Vagina (tissue), 2 donors: ENCODE measurements at places on chromosomes 11 and 22.

DNA sequence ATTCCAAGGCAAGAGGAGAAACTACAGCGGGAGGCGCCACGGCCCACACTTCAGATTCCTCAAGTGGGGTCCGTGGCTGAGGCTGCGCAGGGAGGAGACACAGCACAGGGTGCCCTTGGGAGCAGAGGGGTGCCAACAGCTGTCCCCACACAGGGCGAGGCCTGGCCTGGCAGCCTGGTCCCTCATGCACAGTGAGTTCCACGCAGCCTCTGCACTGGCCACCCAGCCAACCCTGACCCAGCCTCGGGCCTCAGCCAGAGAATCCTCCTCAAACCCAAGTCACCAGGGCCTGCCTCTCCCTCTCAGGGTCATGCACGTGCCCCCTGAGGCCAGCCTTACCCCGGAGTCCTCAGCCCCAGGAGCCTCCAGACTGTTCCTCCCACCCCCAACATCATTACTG lies 22.4 kb upstream of the MOB2 start:
- DNase-seq: no peak

DNA sequence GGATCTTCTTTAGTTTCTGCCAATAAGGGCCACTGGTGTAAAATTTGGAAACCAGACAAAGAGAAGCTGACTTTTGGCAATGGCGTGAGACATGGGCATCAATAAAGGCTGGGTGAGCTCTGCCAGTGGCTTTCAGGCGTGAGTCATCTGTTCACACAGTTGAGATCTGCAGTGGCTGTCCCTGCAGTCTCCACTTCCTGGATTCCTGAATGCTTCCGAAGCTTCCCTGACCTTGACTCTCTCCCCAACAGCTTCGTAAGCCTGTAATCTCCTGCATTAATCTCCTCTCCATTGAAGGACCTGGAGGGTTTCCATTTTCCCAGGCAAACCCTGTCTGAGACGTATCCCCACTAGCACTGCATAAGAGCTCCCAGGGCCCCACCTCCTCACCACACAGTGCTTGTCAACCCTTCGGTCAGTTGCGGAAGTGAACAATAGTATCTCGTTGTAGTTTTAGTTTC lies 574.7 kb downstream of the TBC1D22A start:
- DNase-seq: peak; percentile 75

GRCh38 chr11:8227156-8228152 lies 36.2 kb downstream of the LMO1 start:
- DNase-seq: no peak

- DNase-seq: no peak
These were observed 618 bp downstream of the MTA2 start for GRCh38 chr11:62601122-62601371.

DNA sequence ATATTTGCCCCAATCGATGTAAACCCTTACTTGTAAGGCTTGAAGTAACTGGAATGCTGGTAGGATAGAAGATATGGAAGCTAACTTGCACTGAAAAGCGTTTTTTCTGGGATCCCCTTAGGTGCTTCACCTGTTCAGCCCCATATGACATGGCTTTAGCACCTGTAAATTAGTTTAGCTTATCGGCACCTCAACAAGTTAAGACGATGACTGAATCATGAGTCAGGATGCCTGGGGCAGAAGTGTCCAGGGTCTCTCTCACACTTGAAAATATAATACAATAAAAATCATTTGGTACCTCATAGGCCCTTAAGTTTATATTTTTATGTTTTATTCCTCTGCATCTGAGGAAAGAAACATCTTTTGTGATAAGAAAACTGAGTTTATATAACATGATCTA lies 409.2 kb upstream of the LRRC4C start:
- no peak for DNase-seq

- no peak for DNase-seq
These were observed at the start of gene MYBPC3 for GRCh38 chr11:47352556-47352955. Gene MYBPC3 (minus strand): TSS chr11:47352702. CDS start chr11:47352647, 55 bp downstream.

DNA sequence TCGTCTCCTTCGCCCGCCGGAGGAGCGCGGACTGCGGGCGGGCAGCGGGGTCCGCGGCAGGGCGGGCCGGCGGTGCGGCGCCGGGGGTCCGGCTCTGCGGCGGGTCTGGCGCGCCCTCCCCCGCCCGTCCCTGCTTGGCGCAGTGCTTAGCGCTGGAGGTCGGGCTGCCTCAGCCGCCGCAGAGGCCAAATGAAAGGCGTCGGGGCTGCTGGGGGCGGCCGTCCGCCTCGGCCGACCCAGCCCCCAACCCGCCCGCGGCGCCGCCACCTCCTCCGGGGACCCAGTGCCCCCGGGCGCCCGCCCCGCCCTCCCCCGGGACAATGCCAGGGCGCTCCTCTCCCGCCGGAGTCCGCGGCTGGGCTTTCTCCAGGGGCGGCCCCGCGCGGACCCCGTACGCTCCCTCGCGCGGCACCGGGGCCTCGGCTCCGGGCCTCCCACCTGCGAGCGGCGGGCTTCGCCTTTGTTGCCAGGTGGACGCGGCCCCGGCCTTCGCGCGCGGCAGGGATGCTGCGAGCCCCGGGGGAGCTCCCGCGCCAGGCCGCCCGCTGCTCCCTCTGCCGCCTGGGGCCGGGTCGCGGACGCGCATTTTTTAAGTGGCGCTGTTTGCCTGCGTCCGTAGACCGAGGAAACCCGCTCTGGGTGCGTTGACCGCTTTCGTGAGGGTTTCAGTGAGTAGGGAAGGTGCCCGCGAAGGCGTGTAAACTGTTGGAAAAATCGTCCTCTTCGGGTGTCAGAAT lies 583 bp downstream of the APLP2 start:
- no peak for DNase-seq

DNA sequence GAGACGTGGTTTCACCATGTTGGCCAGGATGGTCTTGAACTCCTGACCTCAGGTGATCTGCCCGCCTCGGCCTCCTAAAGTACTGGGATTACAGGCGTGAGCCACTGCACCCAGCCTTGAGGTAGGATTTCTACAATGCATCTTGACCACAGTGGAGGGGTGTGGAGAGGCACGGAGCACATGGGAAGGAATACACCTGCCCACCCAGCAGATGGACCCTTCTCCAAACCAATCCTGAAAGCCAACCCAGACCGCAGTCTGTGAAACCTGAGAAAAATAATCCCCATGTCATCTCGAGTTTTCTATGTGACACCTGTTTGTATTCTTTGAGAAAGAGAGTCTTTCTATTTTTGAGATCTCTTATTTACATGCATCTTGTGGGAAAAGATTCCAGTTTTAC lies 32.5 kb downstream of the LGR4 start:
- no peak for DNase-seq

GRCh38 chr22:27344546-27344945 lies 457.0 kb downstream of the MN1 start:
- peak; percentile 11 for DNase-seq

GRCh38 chr11:32704261-32704660 lies 90.2 kb downstream of the CCDC73 start:
- no peak for DNase-seq

- DNase-seq: no peak
These were observed 16.6 kb downstream of the TBC1D10A start for GRCh38 chr22:30309951-30310741.

DNA sequence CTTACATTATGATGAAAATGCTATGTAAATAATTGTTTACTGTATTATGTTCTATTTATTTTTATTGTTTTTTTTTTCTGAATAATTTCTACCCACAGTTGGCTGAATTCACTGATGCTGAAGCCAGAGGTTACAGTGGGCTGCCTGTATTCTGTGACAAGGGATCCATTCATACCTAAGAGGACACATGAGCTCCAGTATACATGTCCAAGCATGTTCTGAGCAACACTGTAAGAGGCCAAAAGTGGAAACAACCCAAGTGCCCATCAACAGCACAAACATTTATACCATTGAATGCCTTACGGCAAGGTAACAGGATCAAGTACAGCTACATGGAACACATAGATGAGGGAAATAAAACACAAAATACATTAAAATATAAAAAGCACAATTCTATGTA lies 1.4 kb upstream of the SRSF8 start:
- DNase-seq: no peak

- DNase-seq: no peak
These were observed 453 bp upstream of the MAFF start for GRCh38 chr22:38201371-38201710.

DNA sequence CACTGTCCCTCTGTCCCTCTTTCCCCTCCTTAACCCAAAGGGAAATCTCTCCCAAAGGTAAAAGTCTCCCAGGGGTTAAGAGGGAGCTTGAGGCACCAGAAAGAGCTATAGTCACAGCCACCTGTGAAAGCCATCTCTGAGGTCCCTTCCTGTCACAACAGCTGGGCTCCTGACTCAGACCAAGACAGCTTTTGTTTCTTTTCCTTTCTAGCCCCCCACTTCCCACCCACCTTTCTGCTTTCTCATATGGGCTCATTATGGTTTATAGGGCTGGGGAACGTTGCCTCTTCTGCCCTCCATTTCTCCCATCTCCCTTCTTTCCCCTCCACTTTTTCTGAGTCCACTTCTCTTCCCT lies 19.1 kb downstream of the MIF start:
- DNase-seq: no peak

DNA sequence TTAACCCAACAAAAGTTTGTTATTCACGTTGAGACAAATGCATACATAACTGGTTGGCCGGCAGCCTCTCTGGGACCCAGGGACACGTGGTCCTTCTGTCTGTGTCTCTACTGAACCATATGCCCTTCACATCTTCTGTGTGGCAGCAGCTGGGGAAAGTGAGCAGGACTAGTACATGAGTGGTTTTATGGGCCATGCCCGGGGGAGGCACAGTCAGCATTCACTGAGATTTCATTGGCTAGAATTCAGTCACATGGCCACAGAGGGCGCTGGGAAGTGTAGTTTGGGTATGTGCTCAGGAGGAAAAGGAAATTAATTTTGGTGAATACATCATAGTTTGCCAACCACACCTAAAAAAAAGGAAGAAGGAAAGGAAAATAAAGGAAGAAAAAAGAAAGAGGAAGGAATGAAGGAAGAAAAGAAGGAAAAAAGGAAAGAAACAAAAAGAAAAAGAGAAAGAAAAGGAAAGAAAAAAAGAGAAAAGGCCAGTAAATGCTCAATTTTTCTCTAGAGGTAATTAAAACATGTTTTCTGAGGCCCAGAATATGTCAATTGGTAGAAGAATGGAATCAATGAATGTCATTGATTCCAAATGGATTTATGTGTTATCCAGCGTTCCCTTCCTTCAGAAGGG lies 55.9 kb upstream of the KIRREL3 start:
- no peak for DNase-seq

- DNase-seq: no peak
These were observed 8.9 kb downstream of the KCNJ4 start for GRCh38 chr22:38446018-38446601.

GRCh38 chr11:87477321-87477720 lies 439.6 kb downstream of the TMEM135 start:
- no peak for DNase-seq

DNA sequence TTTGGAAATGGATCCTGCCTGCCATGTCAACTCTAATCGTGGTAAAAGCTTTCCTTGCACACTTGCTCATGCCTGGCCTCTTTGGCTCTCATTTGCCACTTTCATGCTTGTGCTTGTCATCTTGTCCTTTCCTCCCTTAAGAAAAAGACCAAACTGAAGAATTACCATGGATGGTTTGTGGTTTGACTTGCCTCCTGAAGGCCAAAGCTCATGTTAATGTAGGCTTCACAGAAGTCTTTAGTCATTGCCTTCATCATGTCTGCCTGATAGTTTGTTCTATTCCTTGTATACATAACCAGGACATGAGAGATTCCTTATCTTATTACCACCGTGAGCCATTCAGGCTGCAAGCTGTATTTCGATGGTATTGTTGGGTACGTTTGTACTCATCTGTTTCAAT lies 17.3 kb downstream of the TEAD1 start:
- no peak for DNase-seq

DNA sequence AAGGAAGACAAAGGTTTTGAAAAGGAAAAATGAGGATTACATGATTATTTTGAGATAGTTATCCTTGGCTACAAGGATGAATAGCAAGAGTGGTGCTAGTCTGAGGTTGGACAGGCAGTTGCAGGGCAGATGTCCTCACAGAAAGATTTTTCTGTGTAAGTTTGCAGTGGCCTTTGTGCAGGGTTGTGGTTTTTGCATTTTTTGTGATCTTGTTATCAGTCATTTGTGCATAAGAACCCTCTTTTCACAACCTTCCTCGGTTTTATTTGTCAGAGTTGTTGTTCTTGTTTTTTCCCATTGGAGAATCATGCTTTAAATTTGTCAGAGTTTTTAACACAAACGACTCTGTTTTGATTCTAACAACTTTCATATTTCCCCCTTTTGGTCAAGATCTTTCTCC lies 1.4 kb downstream of the CCDC134 start:
- DNase-seq: no peak
